NCI-H1436 treated with DMSO at 0.1 percent for 48 hours (cell line): ENCODE measurements at places on chromosomes 12 and 14.

GRCh38 chr12:34356233-34356987 is 334.1 kb downstream of the ALG10 start:
- no peak for DNase-seq

GRCh38 chr14:30303350-30303749 is 255.6 kb upstream of the G2E3 start:
- no peak for DNase-seq

GRCh38 chr14:88025313-88025712 is 20.4 kb downstream of the GPR65 start:
- no peak for DNase-seq

GRCh38 chr14:24231263-24232120 is 675 bp downstream of the NEDD8 start:
- DNase-seq: no peak

GRCh38 chr12:6554168-6555017 is 1.4 kb downstream of the IFFO1 start:
- DNase-seq: no peak

- no peak for DNase-seq
Measured at GRCh38 chr12:29226616-29227015, 77.5 kb downstream of the FAR2 start.

DNA sequence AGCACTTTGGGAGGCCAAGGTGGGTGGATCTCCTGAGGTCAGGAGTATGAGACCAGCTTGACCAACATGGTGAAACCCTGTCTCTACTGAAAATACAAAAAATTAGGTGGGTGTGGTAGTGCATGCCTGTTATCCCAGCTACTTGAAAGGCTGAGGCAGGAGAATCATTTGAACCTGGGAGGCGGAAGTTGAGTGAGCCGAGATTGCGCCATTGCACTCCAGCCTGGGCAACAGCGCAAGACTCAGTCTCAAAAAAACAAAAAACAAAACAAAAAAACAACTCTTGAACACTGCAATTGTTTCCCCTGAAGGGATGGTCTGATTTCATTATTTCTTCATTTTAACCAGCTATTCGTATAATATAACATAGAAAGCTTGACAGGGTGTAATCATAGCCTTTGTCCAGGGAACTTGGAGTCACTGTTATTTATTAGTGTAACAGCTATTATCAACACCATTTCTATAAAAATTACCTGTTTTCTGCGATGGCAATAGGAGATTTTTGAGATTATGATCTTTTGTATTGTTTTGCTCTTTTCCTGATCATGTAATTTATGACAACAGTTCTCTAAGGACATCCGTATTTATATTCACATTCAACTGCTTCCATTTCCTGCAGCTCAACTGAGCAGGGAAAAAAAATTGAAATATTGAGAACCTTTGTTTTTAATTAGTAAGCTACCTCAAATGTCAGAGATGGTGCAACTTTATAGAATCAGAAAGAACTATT is 94.7 kb downstream of the DIP2B start:
- DNase-seq: no peak

DNA sequence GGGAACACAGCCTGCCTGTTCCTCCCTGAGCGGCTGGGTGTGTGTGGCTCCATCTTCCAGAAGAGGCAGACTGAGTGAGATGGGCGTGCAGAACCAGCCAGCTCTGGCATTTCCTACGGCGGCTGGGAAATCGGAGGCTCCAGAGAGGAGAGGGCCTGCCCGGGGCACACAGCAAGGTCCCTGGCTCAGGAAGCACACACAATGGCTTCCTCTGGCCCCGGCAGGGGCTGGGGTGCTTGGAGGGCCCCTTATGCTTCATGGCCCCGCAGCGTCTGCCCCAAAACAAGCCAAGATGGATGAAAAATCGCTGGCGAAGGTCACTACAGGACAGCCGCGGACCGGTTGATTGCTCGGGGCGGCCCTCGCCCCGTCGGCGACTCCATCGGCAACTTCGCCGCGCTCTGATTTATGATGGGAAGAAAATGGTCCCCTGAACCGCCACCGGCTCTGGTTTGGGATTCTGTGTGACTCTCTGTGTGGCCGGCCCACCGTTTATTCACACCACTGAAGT is 191.5 kb upstream of the C14orf180 start:
- DNase-seq: no peak

DNA sequence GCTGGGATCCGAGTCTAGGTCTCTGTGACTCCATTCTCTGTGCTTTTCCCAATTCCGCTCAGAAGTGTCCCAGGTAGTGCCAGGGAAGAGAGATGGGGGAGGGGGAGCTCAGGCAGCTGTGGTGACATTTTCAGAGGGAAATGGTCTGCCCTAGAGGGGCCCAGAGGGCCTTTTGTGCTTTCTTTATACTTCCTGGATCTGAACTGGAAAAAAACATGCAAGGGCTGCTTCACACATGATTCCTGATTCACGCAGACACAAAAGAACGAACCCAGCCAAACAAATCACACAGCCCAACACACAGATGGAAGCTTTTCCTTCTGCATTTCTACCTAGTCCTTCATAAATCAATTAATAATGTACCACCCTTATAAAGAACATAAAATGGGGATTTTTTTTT is 26.5 kb downstream of the GPR68 start:
- no peak for DNase-seq

DNA sequence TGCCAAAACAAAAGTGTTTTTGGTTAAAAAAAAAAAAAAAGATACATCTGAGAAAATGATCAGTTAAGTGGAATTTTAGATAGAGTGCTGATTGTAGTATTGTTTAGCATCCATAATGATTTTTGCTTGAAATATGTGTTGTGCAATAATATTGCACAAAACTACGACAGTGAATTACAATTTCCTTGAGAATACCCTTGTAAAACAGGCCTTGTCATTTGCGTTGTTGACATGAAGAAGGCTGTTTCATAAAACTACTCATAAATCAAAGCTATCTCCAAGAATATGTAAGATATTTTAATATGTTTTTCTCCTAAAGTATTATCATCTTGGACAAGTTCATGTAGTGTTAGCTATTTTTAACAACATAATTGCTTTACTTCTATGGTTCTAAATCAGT is 1077.0 kb downstream of the LRFN5 start:
- no peak for DNase-seq

DNA sequence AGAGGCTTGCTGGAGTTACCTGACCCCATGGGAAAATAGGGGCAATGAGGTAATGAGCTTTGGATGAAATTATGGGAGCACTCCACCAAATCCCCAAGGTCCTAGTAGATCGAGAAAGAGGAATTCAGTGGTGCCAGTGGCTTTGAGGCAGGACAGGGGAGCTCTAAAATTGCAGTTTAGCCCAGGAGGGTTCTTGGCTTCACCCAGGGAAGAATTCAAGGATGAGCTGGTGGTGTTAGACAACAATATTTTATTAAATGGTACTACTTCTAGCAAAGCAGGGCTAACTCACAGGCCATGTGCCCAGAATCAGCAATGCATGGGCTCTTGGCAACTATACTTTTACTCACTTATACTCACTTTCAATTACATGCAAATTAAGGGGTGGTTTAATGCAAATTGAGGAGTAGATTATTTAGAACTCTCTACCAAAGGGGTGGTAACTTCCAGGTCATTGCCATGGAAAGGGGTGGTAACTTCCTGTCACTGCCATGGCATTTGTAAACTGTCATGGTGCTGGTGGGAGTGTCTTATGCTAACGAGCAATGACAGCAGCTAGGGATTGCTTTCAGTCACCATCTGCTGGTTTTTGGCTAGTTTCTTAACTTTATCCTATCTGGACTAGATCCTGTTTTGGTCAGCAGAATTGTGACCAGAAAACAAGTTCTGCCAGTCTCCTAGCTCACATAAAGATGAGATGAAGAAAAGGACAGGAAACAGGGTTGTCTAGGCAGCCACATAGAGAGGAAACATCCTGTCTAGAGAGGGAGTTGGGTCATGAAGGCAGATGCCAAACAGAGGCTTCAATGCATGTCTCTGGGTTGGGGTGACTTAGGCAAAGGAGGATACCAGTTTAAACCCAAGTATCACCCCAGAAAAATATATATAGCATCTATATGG is 64.7 kb downstream of the ZNF641 start:
- no peak for DNase-seq

DNA sequence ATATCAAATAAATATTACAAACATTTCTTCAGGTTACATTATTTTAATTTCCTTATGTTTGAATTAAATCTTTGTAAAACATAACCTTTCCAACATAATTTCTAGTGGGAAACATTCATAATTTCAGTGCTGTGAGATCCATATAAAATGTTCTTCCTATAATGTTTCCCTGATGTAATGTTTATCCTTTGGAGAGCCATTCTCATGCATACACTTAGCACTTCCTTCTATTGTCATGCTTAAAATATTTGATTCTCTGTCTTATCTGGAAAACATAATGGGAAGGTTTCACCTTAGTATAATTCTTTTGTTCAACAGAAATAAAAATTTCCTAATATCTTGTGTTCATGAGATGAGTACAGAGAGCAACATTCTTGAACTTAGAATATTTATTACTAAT is 472.5 kb downstream of the ADAMTS20 start:
- DNase-seq: no peak

DNA sequence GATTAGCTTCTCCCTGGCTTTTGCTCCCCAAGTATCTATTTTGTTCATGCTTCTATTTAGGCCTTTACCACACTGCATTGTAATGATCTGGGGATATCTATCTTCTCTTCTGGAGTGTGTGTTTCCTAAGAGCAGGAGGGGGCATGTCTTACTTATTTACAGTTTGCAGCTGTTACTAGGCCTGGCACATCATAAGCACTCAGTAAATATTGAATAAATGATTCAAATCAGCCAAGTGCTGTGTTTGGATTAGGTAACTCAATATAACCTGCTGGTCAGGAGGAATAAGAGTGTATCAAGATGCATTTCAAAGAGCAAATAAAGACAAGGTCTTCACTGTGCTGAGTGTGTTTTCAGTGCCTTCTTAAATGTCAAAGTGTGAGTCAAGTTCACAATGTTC is 186.1 kb downstream of the FOXG1 start:
- peak; percentile 18 for DNase-seq

DNA sequence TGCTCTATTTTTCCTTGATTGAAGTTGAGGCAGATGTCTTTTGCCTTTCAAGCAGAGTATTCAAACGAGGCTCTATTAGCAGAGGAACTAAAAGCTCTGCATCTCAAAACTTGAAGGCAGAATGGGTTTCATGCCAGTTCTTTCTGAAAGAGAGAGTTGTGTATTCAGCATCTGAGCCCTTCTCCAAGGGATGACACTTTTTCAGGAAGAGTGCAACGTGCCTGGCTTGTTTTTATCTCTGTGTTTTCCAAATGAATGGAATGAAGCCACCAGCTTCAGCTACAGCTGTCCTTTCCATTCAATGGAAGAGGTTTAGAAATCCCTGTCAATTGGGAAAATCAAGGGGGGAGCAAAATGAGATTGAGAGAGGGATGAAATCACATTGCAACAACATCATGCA is 14.6 kb downstream of the BEST3 start:
- no peak for DNase-seq

DNA sequence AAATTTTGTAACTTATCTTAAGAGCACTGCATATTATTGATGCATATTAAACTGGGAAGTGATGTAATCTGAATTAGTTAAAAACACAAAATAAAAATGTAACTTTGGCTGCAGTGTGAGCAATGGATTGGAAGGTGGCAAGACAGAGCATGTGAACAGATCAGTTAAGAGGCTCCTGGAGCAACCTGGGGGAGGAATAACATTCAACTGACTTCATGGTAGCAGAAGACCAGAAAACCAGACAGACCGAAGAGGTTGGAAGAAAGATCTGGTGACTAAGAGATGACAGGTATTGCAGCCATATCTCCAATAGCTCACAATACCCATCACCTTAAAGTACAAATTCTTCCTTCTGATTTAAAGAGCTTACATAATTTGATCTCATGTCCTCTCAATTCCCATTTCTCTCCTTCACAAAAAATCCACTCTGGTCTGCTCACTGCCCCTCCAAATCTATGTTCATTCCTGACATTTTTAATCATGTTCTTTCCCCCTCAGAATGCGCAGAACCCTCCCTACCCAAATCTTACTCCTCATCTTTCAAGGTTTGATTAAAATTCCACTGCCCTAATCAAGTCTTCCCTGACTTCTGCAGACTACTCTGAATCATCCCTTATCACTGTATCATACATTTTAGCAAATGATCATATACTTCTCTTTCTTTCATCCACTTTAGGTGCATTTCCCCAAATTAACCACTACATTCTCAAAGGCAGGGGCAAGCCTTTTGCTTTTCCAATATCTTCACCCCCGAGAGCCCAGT is 51.5 kb downstream of the DUSP16 start:
- DNase-seq: no peak

DNA sequence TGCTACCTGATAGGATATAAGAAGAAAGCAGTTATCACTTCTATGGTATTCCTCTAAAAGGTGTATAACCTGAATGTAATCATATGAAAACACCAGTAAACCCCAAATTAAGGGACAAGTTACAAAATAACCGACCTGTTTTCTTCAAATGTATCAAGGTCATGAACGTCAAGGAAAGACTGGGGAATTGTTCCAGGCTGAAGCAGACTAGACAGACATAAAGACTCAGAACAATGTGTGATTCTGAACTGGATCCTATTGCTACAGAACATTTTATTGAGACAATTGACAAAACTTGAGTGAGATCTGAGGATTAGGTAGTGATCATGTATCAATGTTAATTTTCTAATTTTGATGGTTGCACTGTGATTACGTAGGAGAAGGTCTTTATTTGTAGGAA is 15.4 kb upstream of the LRP6 start:
- DNase-seq: no peak

- no peak for DNase-seq
Measured at GRCh38 chr12:102759466-102759865, 157.6 kb downstream of the PAH start.

DNA sequence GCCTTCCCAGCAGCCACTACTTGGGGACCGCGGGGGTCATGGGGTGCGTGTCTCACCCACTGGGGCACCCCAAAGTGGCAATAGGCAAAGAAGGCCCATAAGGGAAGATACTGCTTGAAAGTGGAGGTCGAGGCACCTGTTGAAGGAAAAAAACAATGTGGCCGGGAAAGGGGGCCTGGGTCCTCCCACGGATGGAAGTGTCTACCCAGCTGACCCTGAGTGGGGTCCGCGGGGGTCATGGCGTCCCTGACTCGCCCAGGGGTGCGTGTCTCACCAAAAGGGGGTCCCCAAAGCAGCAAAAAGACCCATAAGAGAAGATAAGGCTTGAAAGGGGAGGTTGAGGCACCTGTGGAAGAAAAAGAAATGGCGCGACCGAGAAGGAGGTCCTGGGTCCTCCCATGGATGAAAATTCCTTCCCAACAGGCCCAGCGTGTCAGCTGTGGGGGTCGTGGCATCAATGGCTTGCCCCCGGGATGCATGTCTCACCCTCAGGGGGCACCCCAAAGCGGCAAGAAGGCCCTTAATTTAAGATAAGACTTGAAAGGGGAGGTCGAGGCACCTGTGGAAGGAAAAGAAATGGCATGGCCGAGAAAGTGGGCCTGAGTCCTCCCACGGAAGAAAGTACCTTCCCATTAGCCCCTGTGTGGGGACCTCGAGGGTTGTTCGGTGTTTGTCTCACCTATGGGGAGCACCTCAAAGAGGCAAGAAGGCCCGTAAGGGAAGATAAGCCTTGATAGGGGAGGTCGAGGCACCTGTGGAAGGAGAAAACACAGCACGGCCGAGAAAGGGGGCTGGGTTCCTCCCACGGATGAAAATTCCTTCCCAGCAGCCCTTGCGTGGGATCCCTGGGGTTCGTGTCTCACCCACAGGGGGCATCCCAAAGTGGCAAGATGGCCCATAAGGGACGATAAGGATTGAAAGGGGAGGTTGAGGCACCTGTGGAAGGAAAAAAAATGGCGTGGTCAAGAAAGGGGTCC is 266.0 kb downstream of the ALG10 start:
- DNase-seq: no peak

- DNase-seq: no peak
Measured at GRCh38 chr12:127268213-127268612, 998.8 kb upstream of the TMEM132C start.

- no peak for DNase-seq
Measured at GRCh38 chr12:120110550-120111501, 5.7 kb downstream of the RAB35 start.
